ENCODE measurements at places on chromosomes 1 and 21.

DNA sequence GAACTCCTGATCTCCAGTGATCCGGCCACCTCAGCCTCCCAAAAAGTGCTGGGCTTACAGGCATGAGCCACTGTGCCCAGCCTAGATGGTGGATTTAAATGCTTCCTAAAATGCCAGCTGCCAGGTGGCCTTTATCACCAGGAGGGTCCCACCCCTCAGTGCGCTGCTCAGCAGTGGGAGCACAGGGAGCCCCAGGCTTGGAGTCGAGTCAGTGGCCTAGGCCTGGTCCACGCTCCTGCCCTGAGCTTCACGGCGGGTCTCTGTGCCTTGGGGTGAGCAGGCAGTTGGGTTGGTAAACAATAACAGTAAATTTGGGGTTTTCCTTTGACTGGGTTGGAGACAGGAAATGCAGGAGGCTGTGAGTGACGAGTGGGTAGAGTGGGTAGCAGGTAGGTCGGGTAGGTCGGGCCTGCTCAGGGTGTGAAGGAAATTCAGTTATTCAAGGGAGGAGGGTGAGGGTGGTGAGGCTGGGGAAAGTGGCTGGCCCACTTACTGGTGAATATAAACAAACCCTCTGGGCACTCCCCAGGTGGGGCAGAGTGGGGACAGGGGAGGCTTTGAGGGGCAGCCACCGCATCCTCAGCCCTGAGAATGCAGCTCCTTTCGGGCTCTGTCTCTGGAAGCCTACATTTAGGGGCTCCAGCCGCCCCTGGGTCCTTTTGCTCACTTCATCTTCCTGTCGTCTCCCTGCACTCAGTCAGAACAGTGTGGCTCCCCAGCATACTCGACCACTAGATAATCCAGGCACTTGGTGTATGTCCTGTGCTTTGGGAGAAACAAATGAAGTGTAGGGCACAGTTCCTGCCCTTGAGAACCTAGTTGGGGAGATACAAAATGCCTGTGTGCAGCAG is 33.5 kb upstream of the IL19 start:
- no peak for DNase-seq

- no peak for DNase-seq
These were observed 41.8 kb downstream of the KIFAP3 start for GRCh38 chr1:170032531-170033280.

DNA sequence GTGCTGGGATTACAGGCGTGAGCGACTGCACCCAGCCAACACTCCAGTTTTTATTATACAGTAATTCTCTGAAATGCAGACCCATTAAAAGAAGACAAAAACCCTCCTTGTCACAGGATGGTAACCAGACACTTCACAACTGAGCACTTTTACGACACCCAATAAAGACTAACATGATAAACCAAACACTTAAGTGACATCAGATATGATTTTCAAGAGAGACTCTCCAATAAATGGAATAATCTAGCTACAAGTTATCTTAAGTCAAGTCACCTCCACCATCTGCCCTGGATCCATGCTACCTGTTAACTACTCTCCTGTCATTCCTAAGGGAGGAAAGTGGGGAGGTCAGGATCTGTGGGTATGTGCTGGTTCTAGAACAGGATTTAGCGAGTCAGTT is 5.6 kb downstream of the GNG12 start:
- no peak for DNase-seq

DNA sequence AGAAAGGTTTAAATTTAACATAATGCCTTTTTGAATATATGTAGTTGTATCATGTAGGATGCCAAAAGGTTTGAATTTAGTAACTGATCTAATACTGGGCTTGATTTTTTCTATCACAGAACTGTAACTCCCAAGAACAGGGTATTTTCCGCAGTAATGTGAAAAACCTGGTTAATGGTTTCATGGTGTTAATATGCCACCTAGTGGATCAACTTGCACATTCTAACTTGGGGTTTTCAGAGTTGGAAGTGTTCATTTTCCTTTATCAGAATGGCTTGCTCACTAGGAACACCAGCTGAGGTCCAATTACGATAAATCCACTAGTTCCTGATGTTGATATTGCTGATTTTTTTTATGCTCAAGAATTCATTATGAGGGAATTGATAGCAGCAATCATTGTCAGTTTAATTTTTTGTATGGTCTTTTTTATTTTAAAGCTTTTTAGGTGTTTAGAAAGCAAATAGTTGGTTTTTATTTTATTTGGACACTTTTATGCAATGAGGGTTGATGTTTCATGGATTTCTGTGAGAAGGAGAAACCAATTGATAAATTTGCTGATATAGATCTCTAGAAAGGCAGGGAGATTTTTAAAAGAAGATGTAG is 157.2 kb downstream of the PLA2G4A start:
- DNase-seq, result no peak

DNA sequence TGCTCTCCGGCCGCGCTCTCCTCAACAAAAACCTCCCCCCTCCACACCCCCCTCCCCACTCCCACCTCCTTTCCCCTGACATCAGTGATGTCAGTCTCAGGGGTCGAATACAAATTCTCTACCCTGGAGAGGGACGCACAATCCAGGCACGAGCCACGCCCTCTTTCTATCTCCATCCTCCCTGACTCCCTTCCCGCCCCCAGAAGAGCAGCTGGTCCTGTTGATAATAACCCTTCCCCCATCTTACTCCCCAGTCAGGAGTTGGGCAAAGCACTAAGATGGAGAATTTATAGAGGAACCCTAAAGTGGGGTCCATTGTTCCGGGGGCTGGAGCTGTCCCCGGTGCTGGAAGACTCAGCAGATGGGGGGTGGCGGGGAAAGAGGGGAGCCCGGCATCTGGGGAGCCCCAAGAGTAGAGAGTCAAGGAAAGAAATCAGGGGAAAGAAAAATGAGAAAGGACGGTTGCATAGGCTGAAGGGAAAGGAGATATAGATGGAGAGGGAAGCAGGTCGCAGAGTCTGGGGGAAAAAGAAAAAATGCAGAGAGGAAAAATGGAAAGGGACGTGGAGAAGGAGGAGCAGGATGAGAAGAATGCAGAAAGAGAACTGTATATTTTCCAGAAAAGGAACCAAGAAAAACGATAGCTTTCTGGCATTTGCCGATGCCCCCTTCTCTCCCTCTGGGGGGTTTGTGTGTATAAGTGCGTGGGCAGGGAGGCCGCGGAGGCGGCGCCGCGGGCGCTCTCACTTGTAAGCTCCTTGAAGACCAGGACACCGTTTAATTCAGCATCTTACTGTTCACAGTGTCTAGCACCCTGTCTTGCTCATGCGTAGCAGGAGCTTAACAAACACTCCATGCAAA is at the start of gene CELF3:
CELF3 (minus strand) TSS at position 33 of the 861 bp plus-strand sequence. CDS start 783 bp downstream, outside the sequence.
- no peak for DNase-seq

DNA sequence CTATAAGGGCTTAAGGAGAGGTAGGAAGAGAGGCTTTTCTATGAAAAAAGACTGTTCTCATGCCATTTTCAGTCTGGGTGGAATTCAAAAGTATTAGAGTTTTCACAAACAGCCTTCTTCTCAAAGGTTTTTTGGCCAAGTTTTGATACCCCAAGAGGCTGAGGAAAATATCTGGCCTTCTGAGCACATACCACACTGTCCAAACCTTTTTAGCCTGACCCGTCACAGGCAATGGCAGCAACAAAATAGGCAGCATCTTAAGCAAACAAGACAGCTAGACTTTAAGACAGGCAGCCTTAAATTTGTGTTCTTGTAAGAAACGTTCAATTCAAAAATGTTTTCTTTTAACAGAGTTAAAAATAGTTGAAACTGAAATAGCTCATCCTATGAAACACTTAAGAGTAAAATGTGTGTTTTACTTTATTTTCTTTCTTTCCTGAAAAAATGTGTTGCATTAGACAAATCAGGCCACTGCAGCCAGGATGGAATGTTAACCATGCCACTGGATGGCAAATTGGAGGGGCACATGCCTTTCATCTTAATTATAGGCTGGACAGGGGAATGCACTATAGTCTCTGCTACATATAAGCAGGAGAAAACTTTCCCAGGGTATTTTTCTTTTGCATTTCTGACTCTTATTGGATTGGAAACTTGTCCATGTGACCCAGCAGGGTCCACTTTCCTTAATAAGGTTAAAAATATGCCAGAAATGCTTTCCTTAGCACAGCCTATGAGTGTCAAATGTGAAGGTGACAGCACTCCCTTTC is 315.0 kb downstream of the TGFB2 start:
- DNase-seq, result peak; percentile 69

- DNase-seq, result no peak
These were observed 150.0 kb upstream of the APP start for GRCh38 chr21:26320596-26320995.

GRCh38 chr1:180002437-180002836 is 47.8 kb downstream of the CEP350 start:
- no peak for DNase-seq

DNA sequence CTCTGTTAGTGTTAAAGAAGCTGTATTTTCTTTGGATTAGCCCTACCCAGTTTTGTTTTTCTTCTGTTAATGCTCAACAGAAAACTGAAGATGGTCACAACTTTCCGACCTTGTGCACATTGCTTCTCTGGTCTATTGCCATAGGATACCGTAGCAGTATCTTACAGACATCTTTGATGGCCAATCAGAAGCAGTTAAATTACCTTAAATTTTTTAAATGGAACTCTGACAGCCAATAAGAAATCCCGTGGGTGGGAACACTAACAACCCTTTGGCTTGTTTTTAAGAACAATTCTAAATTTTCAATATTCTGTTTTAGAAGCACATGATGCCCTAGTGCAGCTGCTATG is 17.2 kb downstream of the NFYC start:
- DNase-seq, result peak; percentile 42

DNA sequence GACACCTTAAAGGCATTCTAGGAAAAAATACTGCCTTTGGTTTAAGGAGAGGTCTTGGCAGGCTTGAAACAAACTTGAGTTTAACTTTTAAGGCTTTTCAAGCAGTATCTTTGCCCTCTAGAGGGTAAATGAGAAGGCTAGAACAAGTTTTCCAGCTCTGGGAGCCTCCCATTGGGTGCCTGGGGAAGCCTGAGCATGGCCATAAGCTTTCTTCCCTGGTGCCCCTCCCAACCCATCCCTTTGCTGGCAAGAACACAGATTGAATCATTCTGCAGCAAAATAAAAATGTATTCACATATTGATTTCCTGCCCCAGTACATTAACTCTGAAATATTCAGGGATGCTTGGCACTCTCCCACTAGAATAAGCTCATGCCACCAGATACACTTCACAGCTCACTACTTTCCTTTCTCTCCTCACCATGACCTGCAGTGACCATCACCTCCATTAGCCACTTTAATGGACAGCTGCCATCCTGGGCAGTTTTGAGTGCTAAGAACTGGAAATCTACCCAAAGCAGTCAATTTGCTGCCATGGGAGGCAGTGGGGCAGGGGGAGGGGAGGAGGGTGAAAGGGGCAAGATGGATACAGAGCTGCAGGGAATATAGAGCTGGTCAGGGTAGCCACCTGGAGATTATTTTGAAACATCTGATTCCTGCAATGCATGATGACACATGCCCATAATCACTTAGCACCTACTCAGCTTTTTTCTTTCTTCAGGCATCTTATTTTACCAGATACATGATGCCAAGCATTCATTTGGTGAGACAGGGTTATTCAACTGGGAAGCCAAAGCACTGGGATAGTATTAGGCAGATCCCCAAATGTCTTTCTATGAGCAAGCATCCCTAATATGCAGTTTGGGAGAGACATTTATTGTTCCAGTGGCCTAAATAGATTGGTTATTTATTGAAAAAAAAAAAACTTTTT is 140.6 kb downstream of the SYT2 start:
- no peak for DNase-seq

DNA sequence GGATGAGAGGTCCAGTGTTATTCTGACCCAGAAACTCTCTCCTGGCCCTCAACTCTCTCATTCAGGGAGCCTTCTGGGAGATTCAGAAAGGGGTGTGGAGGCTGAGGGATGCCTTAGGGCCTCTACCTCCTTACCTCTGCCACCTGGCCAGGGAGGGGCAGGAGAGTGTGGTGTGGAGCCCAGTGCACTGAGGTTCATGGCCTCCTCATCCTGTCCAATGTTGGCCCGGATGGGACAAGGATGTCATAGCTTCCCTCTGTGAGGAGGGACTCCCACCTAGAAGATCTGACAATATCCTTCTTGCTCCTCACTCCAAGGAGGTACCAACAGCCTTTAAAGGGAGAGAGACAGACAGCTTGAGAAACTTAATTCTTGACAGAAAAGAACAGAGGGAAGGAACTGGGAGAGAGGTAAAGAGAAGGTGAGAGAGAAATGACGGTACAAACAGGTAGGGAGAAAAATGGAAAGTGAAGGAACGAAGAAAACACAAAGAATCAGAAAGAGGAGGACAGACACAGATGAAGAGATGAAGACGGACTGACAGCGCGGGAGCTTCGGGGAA is 779 bp downstream of the BEND5 start:
- no peak for DNase-seq
